ENCODE measurements at places on chromosomes 7 and 10. TPM values are rescaled to one million over a fixed set of nuclear protein-coding genes. Genes with fewer than 3 reads are reported as not detected.

DNA sequence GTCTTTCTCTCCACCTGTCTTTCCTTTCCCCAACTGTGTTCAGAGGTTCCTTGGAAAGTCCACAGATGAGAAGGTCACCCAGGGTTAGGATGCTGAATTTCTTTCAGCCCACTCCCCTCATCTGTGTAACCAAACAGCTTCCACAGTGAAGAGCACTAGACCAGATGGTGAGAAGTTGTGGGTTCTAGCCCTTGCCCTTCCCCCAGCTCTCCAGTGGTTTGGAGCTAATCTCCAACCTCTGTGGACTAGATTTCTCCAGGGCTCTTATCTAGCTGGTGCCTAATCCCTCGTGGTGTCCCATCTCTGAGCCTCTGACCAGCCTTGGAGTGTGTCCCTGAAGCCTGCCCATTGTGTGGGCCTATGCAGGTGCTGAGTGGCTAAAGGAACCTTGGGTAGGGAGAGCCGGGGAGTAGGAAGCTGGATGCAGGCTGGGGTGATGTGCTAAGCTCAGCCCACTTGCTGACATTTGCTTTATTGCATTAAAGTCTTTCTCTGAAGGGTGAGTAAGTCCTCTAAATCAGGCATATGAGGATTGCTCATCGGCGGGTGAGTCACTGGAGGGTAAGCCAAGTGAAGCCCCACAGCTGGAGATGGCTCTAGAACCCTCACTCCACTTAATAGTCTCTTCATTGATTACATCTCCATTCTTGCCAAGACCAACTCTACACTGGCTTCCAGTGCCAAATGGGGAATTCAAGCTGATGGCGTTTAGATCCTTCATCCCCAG is 14.9 kb downstream of the DUSP5 start:
- DNase-seq, result peak; percentile 43

DNA sequence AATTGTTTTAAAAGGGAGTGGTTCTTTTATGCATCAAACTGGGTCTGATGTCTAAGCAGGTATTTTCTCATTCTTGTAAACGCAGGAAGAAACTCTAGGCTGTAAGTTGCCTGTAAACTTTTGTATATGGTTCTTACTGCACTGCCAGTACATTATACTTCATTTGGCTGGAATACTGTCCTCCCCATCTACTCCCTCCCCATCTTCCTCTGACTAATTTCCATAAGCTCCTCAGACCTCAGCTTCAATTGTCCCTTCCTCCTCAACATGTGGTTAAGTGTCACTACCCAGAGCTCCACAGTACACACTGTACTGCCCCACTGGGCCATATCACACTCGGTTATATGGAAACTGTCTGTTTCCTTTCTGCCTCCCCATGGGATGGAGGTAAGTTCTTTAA is 161.4 kb upstream of the MDFIC start:
- no peak for DNase-seq

DNA sequence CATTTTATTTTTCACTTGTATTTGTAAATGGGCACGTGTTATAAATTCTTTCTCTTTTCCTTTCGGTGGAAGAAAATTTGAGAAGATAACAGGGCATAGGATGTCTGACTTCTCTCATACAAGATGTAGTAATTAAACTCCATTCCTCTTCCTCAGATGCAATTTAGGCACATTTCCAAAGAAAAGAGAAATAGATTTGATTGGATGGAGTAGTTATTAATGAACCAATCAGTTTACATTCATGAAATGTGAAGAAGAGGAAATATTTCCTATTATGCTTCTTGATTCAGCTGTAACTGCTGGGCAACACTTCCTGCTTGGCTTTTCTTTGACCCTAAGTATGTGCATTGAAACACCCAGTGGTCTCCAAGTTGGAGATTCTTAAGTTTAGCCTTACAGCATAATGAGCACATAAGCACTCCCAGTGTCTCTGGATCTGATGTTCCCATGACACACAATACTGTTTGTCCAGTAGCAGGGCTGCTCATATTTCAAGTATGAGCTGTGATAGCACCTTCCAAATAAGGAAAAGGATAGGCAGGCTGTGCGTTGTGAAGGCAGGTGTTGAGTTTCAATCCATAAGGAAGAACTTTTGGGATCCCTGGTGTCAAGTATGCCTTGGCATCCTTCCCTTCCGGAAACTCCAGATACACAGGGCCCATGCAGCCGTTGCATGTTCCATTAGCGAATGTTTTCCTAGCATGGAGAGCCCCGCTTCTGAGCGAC is 33.4 kb upstream of the COBL start:
- no peak for DNase-seq

ITIH2 gene
- total RNA-seq, result 0.66 TPM

ASZ1 gene
- total RNA-seq, result not detected

DNA sequence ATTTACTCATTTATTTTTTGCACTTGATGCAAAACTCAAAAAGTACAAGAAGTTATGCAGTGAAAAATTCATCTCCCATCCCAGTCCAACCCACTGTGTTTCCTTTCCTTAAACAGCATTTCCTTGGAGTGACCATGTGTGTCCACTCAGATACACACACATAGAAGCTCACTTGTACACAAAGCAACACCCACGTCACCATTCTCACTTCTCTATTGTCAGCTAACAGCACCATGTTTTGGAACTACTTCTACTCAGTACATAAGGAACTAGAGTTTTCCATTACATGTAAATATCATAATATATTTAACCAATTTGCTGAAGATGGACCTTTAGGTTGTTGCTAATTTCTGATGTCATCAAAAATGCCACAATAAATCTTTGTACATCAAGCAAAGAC is 167.6 kb downstream of the GRID1 start:
- no peak for DNase-seq

AASS gene
- 0.25 TPM for total RNA-seq

DNA sequence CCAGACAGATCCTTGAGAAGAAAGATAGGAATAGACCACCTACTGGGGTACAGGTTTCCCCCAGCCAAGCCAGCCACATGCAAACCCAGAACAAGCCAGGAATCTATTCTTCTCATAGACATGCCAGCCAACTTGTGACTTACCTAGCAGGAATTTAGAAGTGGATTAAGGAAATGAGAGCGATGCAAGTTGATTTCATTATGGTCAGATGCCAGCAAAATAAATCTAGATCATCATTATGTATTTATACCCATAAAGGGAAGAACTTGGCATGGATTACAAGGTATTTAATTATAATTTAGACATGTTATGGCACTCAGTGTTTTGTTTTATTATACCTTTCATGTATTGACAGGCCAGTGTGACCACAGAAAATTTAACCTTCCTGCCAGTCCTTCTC is 32.8 kb downstream of the SLC35G1 start:
- DNase-seq, result no peak

DNA sequence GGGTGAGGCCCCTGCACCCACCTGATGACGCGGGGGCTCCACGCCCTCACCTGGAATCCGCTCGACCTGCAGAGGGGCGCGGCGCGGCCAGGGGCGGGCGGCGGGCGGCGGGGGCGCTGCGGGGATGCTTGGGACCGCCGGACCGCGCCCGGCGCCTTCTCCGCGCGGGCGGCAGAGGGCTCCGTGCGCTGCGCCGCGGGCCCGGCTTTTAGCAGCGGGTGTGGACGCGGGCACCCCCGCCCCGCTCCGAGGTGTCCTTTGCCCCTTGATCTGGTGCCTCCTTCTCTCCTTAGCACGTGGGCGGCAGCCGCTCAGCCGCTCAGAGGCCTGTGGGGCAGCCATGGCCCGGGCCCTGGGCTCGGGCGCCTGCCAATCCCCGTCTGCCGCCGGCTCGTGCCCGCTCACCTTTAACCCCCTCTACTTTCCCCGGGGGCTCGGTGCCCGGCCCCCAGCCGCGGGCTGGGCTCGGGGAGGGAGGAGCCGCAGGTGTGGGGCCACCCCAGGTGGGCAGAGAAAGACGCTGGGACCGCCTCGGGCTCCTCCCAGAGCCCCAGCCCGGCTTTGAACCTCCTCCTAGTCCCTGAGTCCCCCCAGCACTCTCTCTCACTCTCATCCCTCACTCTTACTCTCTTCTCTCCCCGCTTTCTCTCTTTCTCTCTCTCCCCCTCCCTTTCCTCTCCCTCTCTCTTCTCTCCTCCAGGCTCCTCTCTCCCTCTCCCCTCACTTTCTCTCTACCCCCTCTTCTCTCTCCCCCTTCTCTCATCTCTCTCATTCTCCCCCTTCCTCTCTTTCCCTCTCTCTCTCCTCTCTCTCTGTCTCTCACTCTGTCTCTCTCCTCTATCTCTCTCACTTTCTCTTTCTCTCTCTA is 19.7 kb upstream of the VPS37D start:
- DNase-seq, result peak; percentile 80

HECW1 gene
- total RNA-seq, result 0.47 TPM

All from K562 (cell line).